ENCODE measurements at places on chromosomes 2 and 18.
A peak's percentile ranks its signal among the peaks of the same experiment; 100 is the strongest.

- ATAC-seq, result peak; percentile 81
These were observed 18.2 kb upstream of the RESP18 start for GRCh38 chr2:219350710-219351221.

- ATAC-seq, result no peak
These were observed 20.4 kb upstream of the NAGK start for GRCh38 chr2:71048096-71048495.

- ATAC-seq, result no peak
These were observed 86.7 kb downstream of the SEPTIN10 start for GRCh38 chr2:109527079-109527478.

GRCh38 chr2:42296226-42296625 is 64.8 kb downstream of the COX7A2L start:
- ATAC-seq, result no peak

- peak; percentile 87 for ATAC-seq
These were observed 18.2 kb upstream of the DAW1 start for GRCh38 chr2:227853204-227853629.

- ATAC-seq, result peak; percentile 77
These were observed 344.9 kb downstream of the RND3 start for GRCh38 chr2:150142561-150142960.

GRCh38 chr2:187407407-187408084 is 40.5 kb downstream of the CALCRL start:
- no peak for ATAC-seq

- no peak for ATAC-seq
These were observed 695.5 kb downstream of the NYAP2 start for GRCh38 chr2:226095058-226095457.

DNA sequence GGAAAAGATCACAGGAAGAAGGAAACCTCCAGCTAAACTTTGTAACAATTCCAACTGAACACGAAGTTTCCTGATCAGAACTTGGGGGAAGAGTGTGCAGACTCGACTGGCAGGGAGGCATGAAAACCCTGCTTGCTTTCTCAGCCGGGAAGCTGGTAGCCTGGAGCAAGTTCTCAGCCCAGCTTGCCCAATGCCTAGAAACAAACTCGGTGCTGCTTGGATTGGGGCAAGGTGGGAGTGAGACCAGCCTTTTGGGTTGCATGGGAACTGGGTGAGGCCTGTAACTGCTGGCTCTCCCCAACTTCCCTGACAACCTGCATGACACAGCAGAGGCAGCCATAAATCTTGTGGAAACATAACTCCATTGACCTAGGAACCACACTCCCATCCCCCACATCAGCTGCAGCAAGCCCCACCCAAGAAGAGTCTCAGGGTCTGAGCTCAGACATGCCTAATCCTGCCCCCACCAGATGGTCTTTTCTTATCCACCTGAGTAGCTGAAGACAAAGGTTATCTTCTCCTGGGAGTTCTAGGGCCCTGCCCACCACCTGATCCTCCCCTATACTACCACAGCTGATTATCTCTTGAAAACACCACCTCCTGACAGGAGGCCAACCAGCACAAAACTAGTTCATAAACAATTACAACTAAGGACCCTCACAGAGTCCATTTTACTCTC is 1859.7 kb upstream of the CELF4 start:
- no peak for ATAC-seq

DNA sequence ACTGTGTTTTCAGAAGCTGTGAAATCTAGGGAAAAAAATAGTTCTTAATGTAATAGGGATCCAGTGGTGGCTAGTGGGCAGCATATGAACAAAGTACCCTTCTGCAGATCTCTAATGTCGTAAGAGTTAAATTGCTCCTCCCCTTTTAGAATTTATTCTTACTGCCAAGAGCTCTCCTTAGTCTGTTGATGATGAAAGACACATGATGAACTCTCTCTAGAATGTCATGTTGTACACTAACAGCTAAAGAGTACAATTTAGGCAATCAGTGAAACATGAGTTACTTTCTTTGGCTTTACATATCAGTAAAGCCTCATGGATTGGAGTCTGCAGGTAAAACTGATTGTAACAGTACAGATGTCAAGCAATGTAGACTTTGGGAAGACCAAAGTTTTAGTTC is 84.2 kb downstream of the SLC39A10 start:
- no peak for ATAC-seq

GRCh38 chr18:42069036-42069435 is 114.0 kb downstream of the PIK3C3 start:
- no peak for ATAC-seq

DNA sequence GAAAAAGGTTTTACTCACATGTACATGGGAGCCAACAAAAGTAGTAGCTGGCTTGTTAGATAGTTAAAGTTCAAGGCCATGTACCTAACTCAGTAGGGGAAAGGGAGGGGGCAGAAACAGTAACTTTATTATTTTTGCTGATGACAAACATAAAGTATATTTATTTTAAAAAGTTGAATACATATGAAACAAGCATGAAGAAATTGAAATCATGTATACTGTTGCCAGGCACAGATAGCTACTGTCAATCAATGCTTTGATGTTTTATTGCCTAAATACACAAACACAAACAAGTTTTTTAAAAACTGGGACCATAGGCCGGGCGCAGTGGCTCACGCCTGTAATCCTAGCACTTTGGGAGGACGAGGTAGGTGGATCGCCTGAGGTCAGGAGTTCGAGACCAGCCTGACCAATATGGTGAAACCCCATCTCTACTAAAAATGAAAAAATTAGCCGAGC is 7.6 kb upstream of the PSD4 start:
- ATAC-seq, result no peak

GRCh38 chr18:46641917-46642316 is 15.1 kb downstream of the LOXHD1 start:
- no peak for ATAC-seq

DNA sequence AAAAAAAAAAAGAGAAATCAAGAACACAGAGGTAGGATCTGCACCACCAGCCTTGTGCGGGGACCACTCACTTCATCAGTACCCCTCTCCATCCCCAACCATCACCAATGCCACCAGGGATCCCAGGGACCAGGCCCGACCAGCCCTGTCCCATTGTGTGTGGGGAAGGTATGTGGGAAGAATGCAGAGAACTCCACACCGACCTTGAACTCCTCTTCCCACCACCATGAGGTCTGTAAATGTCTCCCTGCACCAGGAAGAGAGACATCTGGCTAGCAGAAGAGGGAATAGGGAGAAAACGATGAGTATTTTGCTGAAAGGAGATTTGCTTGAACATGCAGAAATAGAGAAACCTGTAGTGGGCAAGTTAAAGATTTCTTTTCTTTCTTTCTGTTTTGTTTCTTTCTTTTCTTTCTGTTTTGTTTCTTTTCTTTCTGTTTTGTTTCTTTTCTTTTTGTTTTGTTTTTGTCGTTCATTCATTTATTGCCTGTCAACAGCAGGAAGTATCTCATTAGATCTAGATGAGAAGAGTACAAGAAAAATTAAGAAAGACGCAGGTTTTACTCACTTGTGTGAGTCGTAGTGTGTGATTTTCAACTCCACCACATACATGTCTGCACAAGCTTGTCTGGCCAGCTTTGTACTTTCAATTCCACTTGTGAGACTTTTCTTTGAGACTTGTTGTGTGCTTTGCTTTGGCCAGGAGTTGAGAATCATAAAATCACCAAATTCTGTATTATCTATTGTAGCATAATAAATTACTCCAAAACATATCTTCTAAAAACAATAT is 179.8 kb upstream of the HAAO start:
- no peak for ATAC-seq

GRCh38 chr2:11705711-11706110 is 35.7 kb upstream of the NTSR2 start:
- ATAC-seq, result no peak

- ATAC-seq, result no peak
These were observed 1072.0 kb downstream of the CBLN2 start for GRCh38 chr18:71471963-71472725.

GRCh38 chr2:146147448-146148012 is 1627.6 kb upstream of the ZEB2 start:
- ATAC-seq, result no peak

- ATAC-seq, result no peak
These were observed 218.4 kb upstream of the HS6ST1 start for GRCh38 chr2:128536925-128537620.

GRCh38 chr2:3470166-3470651 is 49.1 kb downstream of the ADI1 start:
- peak; percentile 68 for ATAC-seq

GRCh38 chr2:213233438-213234330 is 50.6 kb upstream of the SPAG16 start:
- ATAC-seq, result no peak

- no peak for ATAC-seq
These were observed 54.2 kb downstream of the ZCCHC2 start for GRCh38 chr18:62576845-62577512.

- ATAC-seq, result peak; percentile 88
These were observed 57.4 kb downstream of the TRPM8 start for GRCh38 chr2:233974530-233975071.

DNA sequence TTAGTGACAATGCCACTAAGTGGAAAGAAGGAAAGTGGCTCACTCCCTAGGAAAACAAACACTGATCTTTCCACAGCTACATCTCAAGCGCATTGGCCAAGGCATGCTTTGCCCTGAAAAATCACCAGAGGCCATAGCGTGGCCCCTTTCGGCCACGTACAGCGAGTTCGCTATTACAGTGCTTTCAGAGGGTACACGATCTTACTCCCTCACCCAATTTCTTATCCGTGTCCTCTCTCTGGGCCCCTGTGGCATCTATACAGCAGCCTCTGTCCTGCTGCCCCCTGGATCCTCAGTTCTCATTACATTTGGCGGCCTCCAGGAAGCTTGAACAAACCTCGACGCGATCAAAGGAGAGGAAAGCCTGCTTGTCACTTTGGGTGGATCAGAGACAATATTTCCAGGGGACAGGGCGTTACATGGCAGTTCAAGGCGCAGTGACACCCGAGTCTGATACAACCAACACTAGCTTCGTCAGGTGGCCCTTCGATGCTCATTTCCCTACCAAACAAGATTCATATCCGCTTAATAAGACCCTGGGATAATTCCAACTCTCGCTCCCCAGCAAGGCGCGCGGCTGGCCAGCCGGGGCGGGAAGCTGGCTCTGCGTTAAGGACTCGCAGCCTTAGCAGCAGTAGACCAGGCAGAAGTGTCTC is 941 bp downstream of the SKOR2 start:
- ATAC-seq, result no peak

GRCh38 chr18:42437646-42438045 is 482.6 kb downstream of the PIK3C3 start:
- ATAC-seq, result no peak

DNA sequence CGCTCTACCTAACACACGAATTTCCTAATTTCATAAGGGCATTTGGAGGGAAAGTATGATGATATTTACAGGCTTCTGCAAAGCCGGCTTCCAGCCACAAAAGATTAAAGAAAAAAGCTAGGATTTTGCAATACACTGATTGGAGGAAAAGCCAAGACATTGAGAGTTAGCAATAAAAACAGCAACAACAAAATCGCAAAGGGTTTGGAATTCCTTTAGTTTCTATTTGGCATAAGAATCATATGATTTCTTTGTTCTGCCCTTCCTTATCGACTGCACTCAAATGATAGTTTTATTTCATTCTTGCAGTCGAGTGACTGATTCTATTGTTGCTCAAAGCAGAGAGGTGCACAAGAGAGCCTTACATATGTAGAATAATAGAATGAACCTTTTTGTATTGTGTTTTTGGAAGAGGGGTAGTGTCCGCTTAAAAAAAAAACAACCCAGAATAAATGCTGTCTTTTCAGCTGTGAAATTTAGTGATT is 3.9 kb upstream of the ZNF532 start:
- no peak for ATAC-seq

DNA sequence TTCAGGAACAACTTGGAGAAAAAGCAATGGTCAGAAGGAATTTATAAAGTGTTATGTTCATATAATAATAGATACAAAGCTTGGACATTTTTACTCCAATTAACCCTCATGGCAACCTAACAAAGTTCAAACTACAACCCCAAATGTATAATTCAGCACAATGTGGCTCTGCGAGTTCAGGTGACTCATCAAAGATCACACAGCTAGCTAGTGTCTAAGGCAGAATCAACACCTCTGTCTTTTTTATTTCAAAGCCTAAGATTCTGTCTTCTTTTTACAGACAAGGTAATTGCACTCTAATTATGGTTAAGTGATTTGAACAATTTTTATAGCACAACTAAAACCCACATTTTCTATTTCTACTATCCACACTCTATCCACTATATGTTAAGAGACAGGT is 90.5 kb downstream of the CHST9 start:
- no peak for ATAC-seq

DNA sequence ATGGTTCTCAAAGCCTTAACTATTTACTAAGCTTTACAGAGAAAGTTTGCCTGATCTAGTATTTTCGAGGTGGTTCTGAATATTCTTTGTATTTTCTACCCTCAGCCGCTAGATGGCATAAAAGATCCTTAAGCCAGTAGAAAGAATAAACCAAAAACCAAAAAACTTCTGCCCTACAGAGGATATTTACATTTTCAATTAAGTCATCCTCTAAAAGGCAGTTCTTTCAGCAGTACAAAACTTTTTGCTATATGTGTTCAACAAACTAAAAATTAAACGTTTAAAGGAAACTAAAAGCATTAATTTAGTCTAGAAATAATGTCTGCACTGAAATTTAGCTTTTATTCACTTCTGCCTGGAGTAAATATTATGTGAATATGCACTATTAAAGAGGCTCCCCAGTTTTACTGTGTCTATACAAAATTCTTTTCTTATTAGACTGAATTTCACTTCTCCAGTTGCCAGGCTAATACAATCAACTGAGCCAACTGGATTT is 297.5 kb downstream of the PIEZO2 start:
- peak; percentile 43 for ATAC-seq

DNA sequence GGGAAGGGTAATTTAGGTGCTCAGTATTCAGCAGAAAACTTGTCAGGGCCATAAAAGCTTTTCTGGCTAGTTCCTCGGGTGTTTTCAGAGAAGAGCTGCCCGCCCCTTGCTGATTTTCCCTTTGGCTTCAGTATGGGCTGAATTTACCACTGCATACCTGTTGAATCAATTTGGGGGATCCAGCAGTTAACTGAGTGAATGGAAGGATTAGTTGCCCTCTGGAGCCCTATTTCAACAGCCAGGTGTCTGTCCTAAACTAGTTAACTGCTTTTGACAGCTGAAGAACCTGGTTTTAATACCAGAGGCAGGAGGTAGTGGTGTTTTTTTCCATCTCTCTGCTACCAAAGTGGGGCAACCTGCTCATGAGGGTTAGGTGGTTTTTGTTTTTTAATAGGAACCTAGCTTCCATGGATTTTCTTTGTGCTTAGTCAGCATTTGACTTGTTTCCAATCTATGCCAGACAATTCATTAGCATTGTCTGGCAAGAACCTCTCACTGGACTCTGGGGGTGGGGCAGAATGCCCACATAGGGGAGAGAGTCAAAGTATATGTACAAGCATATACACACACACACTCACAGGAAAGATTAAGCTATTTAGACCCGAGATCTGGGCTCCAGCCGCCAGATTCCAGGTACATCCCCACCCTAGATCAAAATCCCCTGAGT is 166.5 kb upstream of the SIX3 start:
- ATAC-seq, result peak; percentile 39

- peak; percentile 93 for ATAC-seq
These were observed 60.1 kb downstream of the SPIRE1 start for GRCh38 chr18:12597760-12598159.

Data from SK-N-SH treated with all-trans-retinoic acid at 6 μM for 48 hours (cell line).